ENCODE measurements at places on chromosomes 12 and 14.

GRCh38 chr12:5377997-5378592 is 53.8 kb upstream of the NTF3 start:
- DNase-seq = no peak

DNA sequence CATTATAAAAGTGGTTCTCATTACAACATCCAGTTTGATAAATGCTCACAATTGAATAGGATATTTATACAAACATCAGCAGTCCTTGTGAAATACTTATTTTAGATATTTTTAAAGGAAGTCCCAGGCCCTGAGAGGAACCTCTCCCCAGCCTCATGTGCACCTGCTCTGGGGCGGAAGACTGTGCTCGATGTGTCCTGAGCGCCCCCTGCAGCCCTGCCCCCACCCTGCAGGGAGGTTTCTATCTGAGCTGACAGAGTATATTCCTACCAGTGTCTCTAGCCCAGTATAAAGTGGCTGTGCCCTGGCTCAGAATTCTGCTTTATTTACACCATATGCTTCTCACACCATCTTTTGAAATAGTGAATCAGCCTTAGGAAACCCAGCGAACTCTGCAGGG is 1349.1 kb downstream of the TMEM121 start:
- DNase-seq = no peak

DNA sequence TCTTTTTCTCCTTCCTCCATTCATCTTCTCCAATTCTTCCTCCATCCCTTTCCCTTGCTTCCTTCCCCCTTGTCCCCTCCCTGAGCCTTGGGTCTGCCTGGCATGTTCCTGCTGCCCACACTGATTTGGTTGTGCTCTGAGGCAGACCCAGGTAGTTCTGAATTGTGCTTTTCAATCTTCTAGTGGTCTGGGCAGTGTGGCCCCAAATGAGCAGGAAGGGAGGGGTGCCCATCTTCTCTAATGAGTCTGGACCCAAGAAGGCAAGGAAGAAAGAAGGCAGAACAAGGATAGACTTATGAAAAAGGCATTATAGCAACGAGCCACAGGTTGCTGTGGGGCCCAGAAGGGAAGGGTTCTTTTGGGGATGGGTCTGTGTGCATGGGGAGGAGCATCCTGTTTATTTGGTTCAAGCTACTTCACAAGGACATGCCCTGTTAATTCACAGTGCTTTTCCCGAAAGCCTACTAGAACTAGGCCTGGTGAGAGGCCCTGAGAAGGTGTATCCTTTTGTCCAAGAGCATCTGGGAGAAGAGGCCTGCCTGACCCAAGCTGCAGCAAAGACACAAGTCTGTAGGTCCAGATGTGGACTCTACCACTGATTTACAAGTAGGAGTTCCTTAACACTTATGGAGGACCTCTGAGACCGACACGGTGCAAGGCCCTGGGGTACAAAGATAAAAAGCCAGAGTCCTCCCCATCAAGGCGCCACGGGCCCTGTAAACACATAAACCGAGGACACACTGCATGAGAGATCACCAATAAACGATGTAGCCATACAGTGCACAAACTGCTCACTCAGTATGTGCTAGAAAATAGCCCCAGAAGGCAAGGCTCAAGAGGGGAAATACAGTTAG is 1.1 kb upstream of the SUSD6 start:
- no peak for DNase-seq

DNA sequence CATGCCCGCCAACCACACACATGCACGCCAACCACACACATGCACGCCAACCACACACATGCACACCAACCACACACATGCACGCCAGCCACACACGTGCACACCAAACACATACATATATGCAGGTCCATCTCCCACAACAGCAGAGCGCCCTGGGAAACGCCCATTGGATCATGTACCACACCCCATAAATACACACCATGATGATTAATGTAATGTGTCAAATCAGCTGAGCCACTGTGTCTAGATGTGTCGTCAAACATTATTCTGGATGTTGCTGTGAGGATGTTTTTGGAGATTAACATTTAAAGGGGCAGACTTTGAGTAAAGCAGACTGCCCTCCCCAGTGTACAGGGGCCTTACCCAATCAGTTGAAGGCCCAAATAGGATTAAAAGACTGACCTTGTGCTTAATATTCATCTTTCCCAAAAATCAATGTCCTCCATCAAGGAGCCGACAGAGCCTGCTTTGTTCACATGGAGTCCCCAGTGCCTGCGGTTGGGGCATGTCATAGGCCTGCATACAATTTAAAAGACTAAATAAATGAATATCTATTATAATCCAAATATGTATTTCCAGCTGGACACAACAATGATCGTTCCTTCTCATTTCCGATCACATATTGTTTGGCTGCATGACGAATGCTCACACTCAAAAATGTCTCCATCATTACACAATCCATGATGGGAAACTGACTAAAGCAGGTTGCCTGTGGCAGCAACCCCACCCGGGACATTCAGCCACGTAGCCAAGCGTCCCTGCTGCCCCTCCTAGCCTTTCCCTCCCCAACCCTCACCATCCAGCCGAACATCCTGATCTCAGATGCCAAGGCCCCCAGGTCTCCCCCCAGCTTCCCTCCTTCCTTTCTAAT is 23.2 kb upstream of the BDKRB2 start:
- DNase-seq = no peak

- DNase-seq = no peak
Measured at GRCh38 chr12:94856324-94856723, 147.2 kb downstream of the NDUFA12 start.

DNA sequence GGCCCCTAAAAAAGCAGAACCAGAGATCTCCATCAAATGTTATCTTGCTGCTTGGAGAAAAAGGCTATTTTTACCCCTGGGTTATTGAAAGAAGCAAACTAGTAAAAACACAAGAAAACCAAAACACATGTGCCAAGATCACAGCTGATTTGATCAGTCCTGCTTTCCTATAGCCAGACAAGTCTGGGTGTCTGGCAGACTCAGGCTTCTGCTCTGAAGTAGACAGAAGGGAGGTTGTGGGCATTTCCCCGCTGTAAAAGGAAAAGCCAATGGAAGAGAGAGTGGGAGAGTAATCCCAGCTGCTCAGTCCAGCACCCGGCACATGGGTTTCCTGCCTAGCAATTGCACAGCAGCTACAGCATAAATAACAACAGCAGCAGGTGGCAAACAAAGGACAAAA is 177.9 kb downstream of the PHLDA1 start:
- DNase-seq = no peak

- DNase-seq = no peak
Measured at GRCh38 chr12:14548609-14549008, 19.1 kb downstream of the PLBD1 start.

- DNase-seq = no peak
Measured at GRCh38 chr14:101472518-101472849, 88.8 kb upstream of the DIO3 start.

GRCh38 chr12:2299206-2299605 is 246.4 kb downstream of the CACNA1C start:
- DNase-seq = no peak

DNA sequence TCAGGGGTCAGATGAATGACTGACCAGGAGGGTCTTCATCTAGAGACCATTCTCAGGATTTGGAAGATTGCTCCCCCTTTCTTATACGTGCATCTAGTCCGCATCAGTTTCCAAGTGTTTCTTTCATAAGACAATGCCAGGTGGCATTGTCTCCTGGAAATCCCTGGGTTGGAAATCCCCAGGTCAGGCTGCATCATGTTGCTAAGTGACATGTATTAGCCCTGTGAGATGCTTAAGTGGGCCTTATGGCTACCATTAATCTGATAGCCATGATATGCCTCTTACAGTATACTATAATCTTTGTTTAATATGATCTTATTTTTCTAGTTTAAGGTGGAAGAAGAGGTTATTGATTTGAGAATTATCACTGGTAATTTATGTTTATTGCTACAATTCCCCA is 92.8 kb downstream of the DIO3 start:
- no peak for DNase-seq

DNA sequence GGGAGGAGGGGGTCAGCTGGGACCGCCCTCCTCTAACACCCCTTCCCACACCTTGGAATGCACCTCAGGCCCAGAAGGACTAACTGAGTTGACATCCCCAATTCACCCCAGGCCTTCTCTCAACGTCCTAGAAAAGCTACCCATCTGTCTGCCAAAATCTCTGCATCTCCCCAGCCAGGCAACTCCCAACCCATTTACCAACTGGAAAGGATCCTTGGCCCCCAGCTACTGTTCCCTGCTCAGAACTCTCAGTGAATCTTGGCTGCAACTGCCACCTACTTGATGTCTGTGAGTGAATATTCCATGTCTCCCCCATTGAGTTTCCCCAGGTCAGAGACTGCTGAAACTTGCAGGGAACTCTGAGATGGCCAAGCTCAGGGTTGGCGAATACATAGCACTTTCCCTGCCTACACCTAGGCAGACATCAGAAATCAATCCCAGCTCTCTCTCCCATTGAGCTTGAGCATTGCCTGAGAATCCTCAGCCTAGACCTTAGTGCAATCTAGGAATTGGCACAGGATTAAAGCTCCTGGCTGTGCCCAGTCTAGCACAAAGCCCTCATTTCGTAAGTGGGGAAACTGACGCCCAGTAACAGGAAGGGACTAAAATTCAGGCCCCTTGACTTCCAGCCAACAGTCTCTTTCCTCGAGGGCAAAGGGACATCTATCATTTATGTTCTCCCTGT is 71.9 kb upstream of the NCOR2 start:
- no peak for DNase-seq

DNA sequence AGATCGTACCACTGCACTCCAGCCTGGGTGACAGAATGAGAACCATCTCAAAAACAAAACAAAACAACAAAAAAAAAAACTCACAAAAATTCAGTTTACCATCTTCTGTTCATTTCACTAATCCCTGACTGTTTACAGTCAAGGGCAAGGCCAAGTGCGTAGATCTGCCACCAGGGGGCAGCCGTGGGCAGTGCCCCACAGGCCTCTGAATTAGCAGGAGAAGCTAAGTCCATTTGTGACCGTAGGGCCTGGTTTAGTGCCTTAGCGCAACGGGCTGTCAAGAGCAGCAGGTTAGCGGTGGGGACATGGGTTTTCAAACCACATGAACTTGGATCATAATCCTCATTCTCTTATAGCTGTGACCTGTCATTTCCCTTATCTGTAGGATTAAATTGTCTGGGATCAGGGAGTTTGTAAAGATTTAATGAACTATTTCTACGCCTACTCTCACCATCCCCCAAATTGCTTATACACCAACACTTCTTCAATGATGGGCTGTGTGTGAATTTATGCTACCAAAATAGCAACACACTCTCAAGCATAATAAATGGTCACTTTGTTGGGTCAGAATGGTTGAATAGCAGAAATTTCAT is 49.0 kb downstream of the KCTD10 start:
- DNase-seq = peak; percentile 46

GRCh38 chr12:50574601-50575348 is 70.0 kb downstream of the DIP2B start:
- DNase-seq = no peak

- DNase-seq = no peak
Measured at GRCh38 chr12:53739214-53740129, 12.2 kb upstream of the CALCOCO1 start.

- no peak for DNase-seq
Measured at GRCh38 chr12:33795536-33795935, 226.8 kb upstream of the ALG10 start.

DNA sequence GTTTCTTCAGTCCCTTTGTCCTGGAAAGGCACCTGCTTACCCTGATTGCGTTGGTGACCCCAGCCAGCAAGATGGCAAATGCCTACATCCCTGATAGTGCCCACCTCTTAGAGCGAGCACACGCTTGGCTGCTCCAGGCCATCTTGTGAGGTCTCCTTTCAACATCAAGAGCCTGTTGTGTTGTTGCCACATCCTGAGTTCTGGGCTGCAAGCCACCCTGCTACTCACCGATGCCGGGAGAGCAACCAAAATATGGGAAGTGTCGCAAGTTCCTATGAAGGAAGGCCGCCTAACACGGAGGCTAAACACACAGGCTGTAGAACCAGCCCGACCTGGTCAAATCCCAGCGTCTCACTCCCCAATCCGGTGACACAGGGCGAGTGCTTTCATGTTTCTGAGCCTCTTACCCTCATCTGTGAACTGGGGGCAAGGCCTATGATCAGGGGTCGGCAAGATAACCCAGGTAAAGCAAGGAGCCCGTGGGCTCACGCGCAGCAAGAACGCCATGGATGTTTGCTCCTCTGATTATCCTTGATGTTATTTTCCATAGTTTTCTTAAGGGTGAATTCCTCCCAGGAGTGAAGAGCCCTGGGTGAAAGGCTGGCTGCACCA is 98.4 kb downstream of the LGMN start:
- no peak for DNase-seq

DNA sequence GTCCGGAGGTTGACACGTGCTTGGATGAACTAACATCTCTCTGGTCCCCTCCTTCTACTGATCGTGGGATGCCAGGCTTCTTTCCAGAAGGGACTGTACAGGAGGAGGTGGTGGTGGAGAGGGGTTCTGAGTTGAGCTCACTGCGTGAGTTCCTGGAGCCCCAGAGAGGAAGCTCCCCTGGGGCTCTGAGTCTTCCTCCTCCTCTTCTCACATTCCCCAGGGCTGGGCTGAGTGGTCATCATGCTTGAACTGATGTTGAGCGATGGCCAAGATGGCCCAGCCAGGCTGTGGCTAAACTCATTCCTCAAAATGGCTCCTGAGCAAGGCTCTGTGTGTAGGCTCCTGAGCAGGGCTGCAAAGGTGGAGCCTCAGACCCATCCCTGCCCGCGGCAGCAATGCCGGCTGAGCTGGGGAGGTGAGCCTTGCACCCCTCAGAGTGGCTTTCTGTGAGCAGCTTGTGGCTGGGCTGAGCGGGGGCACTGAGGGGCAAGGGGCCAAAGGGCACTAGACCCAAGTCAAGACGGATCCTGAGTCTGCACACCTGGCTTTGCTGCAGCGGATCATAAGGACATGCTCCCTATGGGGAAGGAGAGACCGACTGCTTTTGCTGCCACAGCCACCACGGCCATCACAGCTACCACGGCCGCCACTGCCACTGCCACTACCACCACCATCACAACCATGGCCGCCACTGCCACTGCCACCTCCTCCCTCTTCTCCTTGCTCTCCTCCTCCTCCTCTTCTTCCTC is 35.4 kb downstream of the MEG3 start:
- DNase-seq = no peak

DNA sequence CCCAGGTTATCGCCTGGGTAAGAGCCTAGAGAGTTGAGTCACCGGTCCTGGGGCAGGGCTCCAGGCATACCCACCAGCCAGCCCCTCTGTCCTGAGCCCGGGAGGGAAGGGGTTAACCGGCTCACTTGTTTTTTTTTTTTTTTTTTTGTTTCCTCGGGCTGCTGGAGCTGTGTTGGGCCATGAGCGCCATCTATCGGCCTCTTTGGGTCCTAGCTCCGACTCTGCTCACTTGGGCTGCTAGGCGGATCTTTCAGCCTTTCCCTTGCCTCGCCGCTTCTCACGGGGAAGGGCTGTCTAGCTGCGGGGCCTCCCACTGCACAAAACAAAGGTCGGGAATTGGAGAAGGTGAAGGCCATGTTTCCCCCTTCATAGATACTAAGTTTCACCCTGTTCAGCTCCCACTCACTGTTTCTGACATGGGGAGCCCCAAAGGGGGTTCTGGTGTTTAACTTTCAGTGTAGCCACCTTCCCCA is 2.8 kb upstream of the SMUG1 start:
- peak; percentile 46 for DNase-seq

- no peak for DNase-seq
Measured at GRCh38 chr12:63846238-63846967, 1.9 kb downstream of the SRGAP1 start.

- no peak for DNase-seq
Measured at GRCh38 chr12:828726-829395, 76.5 kb downstream of the WNK1 start.
